DMS 273 treated with DMSO at 0.1 percent for 48 hours (cell line): ENCODE measurements at places on chromosomes 1 and 21.

DNA sequence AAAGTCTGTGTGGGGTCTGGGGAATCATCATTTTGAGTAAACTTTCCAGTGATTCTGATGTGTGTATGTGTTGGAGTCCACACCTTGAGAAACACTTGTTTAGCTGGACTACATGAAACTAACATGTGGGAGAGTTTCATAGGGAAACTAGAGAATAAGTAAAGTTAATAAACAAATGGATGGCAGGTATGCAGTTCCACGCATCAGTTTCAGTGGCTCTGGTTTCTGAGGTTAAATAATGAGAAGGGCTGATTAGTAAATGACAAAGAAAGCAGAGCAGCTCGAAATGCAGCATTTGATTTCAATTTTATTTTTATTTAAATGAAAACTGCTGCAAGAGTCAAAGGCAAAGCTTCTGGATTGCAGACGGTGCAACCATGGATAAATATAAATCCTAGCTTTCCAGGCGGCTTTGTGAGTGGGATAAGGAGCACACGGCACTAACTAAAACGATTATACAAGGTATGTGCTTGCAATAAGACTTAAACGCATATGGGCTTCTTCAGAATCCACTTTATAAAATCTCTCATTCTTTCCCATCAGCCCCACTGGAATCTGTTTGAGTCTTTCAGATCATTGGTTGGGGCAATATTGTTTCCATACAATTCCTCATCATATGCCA, 310.7 kb downstream of the PLPP3 start:
- no peak for DNase-seq

DNA sequence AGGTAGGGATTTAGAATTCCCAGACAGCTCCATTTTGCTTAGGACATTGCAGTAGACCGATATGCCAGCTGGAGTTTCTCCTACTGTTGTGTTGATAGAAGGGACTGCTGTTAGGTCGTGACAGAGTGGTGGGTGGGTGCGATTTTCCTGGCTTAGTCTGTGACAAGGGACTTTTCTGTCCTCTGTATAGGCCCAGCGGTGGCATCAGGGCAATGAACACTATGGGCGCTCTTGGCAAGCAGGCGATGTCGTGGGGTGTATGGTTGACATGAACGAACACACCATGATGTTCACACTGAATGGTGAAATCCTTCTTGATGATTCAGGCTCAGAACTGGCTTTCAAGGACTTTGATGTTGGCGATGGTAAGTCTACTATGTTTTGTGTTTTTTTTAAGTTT, 321.8 kb downstream of the ZP4 start:
- DNase-seq = no peak

- no peak for DNase-seq
These were observed 172.7 kb downstream of the TGFBR3 start for GRCh38 chr1:91712981-91713841.

- no peak for DNase-seq
These were observed 25.5 kb upstream of the IL10 start for GRCh38 chr1:206797534-206798383.

DNA sequence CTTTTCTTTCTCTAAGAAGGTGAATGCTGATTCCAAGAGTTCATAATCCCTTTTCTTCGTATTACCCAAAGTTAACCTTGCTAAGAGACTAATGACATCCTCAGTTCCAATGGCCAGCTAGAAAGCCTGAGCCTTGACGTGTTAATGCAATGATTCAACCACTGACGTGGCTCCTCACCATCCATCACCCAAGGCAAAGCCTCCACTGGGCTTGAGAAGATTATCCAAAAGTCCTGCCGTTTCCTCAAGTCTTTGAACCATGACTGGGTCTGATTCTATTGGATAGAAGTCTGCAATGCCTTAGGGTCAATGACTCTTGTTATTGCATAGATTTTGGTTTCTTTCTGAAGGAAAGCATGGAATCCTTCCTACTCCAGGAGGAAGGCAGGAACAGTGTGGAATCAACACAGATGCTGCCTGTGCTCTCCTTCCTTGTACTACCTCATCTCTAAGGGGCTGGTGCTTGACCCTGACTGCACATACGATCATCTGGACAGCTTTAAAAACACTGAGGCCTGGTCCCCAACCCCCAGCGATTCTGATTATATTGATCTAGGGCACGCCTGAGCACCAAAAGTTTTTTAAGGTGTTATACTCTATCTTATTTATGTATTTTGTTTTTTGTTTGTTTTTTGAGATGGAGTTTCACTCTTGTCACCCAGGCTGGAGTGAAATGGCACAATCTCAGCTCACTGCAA, 69.3 kb upstream of the ANGPTL1 start:
- no peak for DNase-seq
